ENCODE measurements at places on chromosomes 2 and 18. TPM values are rescaled to one million over a fixed set of nuclear protein-coding genes. Genes with fewer than 3 reads are reported as not detected.

Gene UGT1A3
- not detected for total RNA-seq

Gene CRIM1
- total RNA-seq, result 321 TPM

Gene ZAP70
- under 0.01 TPM for total RNA-seq

DNA sequence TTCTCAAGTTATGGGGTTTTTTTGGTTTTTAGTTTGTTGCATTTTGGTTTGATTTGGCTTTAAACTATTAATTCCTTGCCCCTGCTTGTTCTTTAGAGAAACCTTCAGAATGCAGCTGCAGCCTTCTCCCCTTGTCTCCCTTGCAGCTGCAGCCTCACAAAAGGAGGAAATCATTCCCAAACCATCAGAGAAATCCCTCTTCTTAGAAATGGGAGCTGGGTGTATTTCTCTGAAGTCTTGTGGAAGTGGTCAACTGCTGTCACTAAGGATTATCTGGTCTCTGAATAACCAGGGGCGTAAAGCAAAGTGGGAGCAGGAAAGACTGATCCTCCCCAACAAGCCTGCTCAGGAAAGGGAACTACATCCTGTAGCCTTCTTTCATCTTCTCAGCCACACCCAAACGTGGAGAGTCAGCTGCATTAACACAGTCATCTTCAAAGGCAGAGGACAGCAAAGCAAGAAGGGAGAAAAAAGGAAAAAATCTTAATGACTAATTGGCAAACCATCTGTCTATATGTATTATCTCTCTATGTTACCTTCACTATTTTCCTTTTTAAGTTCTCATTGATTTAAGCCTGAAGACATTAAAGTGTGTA lies 1834.1 kb upstream of the PIK3C3 start:
- H3K27me3 ChIP-seq, result no peaks in the 10 kb centered on the region
- DNase-seq, result no peak
- H3K4me3 ChIP-seq, result no peak overlapping the region
- H3K27ac ChIP-seq, result no peak overlapping the region
- no peaks in the 10 kb centered on the region for H3K36me3 ChIP-seq

- H3K27me3 ChIP-seq, result no peaks in the 10 kb centered on the region
- DNase-seq, result no peak
- H3K4me1 ChIP-seq, result no peaks in the 10 kb centered on the region
- H3K36me3 ChIP-seq, result no peaks in the 10 kb centered on the region
Observed at GRCh38 chr18:60693426-60693825, 320.9 kb upstream of the MC4R start.

DNA sequence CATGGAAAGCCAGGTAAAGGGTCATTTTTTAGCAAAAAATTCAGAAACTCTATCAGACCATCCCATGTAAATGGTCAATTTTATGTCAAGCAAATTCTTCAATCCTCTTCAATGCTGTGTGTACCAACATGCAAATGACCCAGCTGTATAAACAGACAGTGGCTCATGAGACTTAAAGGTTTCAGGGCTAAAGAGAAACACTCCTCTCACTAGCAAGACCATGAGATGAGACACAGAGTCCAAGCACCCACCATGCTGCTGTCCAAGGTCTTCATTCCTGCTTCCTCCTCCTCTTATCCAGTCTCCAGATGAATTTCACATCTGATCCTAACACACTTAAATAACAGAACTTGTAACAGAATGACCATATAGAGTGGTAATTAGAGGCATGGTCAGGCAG lies 30.8 kb upstream of the ONECUT2 start:
- H3K4me1 ChIP-seq, result no peaks in the 10 kb centered on the region

DNA sequence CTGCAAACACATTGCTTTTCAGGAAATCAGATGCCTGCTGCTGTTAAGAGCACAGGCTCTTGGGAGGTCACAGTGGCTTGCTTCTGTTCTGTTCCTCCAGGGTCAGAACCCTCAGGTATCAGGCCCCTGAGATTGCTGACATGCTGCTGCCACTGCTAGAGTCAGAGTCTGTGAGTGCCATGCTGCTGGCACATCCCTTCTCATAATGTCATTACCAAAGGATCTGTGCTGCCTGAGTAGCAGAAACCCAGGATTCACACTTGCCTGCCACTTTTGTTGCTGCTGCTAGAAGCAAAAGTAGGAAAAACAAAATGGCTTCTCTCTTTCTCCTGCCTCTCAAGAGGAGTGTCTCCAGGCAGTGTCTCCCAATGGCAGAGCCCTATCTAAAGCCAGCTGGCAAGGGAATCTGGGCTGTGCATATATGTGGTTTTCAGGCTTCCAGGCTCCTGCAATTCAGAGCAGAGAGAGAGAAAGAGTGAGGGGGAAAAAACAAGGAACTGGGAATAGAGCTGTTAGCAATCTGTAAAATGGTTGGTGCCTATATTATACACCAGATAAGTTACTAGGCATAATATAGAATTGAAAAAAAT lies 180.3 kb downstream of the MYCN start:
- H3K4me1 ChIP-seq, result no peaks in the 10 kb centered on the region
- H3K27me3 ChIP-seq, result no peaks in the 10 kb centered on the region
- H3K4me3 ChIP-seq, result no peak overlapping the region

DNA sequence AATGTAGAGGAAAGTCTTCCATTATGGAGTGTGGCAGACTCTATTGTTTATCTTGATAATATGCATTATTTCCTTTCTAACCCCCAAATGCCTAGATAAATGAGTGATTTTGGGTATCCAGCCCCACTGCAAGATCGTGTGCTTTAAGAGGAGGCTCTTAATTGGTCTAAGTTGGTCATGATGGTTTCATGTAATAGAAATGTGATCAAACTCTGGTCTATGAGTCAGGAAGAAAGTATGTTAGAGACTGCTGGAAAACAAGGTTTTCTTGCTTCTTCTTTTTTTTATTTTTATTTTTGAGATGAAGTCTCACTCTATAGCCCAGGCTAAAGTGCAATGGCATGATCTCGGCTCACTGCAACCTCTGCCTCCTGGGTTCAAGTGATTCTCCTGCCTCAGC lies 344.5 kb upstream of the TNP1 start:
- H3K27ac ChIP-seq, result no peak overlapping the region
- H3K27me3 ChIP-seq, result no peaks in the 10 kb centered on the region
- H3K36me3 ChIP-seq, result no peaks in the 10 kb centered on the region
- no peak overlapping the region for H3K4me3 ChIP-seq
- no peak for DNase-seq

Data from osteoblast (primary cell).